ENCODE measurements at places on chromosomes 2 and 18.

GRCh38 chr2:223800908-223801307, 36.5 kb downstream of the AP1S3 start:
- no peak for DNase-seq

- DNase-seq, result no peak
These were observed 80.9 kb downstream of the CABYR start for GRCh38 chr18:24219561-24220317.

- no peak for DNase-seq
These were observed 22.7 kb downstream of the TRAPPC8 start for GRCh38 chr18:31920277-31920676.

DNA sequence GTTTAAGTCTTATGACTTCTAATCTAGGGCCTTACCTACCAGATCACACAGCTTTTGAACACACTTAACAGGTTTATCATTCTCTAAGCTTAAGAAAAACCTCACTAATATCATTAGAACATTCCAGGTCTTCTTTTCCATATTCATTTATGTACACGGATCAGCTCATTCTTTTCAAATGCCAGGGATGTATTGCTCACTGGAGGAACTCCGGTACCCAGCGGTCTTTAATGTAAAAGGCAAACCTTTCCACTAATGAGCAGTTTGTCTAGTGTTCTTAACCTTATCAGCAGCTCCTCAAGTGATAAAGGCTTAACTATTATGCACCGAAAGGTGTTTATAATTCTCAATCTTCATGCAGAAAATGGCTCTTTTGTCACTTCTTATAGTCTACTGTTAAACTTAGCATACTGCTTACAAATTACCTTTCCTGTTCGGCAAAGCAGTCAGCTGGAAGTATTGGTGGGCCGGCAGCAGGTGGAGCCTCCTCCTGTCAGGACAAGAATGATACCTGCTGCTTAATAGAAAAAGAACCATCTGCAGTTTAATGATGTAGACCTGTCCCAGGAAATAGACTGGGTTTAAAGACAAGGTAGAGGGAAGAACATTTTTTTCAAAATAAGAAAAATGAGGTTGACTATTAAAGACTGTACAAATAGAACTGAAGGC, 142.7 kb downstream of the FIGN start:
- no peak for DNase-seq

- DNase-seq, result no peak
These were observed 45.3 kb downstream of the LRPPRC start for GRCh38 chr2:43950383-43951008.

DNA sequence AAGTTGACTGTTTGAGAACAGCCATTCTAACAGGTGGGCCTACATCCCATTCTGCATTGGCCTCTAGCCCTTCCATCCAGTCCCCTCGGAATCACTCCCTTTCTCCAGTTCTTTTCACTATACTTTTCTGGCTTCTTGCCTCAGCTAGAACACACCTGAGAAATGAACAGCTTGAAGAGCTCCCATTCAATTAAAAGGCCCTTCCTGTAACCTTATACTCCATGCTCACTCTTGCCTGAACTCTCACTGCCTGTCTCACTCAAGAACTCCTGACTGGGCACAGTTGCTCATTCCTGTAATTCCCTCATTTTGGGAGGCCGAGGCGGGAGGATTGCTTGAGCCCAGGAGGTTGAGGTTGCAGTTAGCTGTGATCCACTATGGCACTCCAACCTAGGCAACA, 23.6 kb downstream of the CHRNA1 start:
- DNase-seq, result no peak

GRCh38 chr2:160345071-160345764, 145.1 kb upstream of the ITGB6 start:
- no peak for DNase-seq

DNA sequence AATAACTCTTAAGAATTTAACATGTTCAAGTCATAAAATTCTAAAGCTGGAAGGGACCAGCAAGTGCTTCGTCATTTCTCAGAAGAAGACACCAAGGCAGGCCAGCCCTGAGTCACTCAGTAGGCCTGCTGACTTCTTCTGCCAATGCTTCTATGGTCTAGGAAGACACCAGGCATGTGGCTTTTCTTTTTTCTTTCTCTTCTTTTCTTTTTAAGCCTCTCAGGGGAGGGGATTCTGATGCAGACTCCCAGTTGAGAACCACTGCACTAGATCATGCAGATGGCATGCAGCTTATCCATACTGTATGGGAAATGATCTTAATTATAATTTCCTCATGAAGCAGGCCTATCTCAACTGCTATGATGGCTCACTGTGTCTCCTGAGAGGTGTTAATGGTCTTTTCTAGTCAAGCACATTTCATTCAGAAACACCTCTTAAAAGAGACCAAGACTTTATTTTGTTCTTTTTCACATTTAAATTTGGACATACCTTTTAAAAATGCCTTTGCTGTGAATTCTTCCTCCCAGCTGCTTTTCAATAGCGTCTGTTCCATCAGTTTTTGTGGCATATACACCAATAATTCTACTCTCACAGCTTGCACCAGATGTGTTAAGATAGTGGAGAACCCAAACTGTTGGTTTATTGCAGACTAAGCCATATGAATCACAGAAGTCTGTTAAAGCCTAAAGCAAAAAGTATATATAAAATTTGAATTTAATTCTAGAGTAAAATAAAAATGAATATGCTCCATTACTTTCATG, 11.3 kb downstream of the KCTD18 start:
- no peak for DNase-seq

DNA sequence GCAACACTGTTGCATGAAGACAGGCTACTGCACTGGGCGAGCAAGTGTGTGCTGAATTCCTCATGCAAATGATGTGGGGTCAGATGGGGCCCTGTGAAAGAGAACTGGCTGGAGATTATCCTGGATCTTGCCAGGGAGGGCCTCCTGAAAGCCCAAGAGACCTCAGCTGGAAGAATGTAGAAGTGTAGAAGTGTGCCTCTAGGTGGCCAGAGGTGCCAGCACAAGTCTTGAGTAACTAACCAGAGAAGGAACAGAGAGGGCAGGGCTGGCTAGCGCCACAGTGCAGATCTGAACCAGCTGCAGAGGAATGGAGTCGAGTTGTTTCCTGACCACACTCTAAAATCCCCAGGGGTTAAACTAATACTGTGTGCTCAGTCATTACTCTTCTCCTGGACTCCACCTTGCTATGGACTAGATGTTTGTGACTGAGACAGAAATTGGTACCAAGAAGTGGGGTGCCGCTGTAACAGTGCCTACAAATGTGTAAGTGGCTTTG, 399.3 kb downstream of the LRATD1 start:
- DNase-seq, result no peak

- DNase-seq, result no peak
These were observed 219.8 kb upstream of the PARD3B start for GRCh38 chr2:204325468-204325867.

GRCh38 chr2:51208521-51208920, 176.6 kb upstream of the NRXN1 start:
- DNase-seq, result no peak

GRCh38 chr2:174051741-174052583, 86.8 kb upstream of the SP3 start:
- DNase-seq, result no peak

- DNase-seq, result no peak
These were observed 501.7 kb upstream of the TCF4 start for GRCh38 chr18:56089612-56090258.

- DNase-seq, result no peak
These were observed 440.4 kb downstream of the CCDC85A start for GRCh38 chr2:56624181-56624580.

DNA sequence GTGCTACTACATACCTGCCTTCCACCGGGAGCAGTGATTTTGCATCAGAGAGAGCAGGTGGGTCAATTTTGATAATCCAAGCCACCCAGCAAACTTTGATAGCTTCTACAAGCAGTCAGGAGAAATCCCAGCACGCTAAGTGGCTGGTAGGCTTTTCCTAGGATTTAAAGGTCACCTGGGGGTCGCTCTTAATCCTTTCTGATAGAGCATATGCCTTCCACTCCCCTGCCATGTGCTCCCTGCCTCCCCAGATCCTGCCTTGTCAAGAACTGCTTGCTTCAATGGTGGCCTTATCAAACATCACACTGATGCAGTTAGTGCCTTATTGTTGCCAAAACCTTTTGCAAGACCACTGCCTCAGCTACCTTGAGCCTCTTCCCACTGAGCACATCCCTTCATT, 462.3 kb upstream of the MEX3C start:
- no peak for DNase-seq

DNA sequence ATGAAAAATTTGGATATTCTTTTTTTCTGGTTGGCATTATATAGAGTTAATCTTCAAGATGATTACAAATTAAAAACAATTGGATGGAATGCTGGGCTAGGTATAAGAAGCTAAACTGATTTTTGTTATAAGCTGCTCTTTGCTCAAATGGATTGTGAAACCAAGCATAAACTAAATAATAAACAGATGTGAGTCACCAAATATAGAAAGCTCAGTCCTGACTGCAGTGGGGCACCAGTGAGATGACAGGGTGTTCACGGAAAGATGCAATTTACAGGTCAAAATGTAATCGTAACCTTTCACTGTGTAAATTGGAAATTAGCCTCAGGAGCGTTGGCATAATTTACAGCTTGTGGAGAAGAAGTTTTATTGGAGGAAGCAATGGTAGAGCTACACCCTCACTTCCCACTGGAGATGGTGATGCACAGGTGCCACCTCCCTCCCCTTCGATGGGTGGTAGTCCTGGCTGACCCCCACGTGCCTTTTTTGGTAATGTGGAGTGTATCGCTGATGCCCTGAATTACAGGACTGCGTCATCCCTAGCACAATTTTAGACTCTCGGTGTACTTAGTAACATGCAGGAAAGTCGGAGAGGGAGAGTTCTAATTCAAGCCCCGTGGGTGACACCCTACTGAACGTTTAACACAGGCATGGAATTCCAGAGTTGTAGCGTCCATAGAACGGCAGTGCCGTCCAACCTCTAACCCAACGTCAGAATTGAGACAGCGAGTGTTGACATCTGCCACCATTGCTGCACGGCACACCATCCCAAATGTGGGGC, 73.9 kb upstream of the NFATC1 start:
- no peak for DNase-seq

Measured in stimulated activated CD8-positive, alpha-beta memory T cell treated with anti-CD3 and anti-CD28 coated beads, Interleukin-7, amount 100 ng/mL, for 1 hour (primary cell).